Stimulated activated CD4-positive, alpha-beta T cell treated with anti-CD3 and anti-CD28 coated beads, Interleukin-15, amount 100 ng/mL, for 48 hours (primary cell): ENCODE measurements at places on chromosomes 11 and 22.

- DNase-seq = no peak
These were observed 72.7 kb downstream of the BRD1 start for GRCh38 chr22:49754696-49755630.

DNA sequence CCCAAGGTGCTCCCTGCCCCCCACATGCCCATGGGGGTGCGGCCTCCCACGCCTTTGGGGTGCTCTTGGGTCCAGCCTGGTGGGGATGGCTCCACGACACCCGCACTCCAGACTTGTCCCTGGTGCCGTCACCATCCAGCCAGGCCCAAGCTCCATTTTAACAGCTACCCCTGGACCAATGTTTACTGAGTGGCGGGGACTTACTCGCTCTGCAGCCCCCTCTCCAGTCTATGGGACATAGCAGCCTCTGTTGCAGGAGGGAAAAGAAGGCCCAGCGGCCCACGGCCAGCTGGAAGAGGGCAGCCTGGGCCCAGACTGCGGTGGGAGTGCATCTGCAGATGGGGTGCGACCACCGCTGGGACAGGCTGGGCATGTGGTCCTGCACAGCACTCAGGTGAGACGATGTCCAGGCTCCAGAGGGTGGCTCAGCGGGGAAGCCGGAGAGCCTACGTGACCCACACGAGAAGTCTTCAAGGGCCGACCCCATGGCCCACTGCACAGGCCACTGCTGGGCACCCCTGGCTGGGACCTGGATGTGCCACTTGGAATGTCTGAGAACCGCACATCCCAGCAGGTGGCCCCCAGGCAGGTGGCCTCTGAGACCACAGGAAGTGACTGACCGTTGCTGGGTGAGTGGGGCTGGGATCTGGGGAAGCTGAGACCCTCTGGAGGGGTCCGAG lies 18.1 kb downstream of the IL17REL start:
- no peak for DNase-seq

DNA sequence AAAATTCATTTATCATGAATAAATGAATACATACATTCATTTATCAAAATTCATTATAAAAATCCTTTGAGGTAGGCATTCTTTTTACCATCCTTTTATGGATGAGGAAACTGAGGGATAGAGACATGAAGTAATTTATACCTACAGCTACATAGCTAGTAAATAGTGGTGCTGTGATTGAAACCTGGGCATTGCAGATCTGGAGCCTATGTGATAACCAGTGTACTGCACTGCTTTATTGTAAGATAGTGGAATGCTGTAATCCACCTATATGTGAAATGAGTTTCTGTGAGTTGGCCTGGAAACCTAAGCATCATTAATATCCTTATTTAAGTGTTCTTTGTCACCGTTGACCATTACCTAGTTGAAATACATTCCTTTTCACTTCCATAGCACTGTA lies 4.5 kb downstream of the QSER1 start:
- DNase-seq = no peak

- no peak for DNase-seq
These were observed 21.0 kb downstream of the RPL3 start for GRCh38 chr22:39298241-39298987.

DNA sequence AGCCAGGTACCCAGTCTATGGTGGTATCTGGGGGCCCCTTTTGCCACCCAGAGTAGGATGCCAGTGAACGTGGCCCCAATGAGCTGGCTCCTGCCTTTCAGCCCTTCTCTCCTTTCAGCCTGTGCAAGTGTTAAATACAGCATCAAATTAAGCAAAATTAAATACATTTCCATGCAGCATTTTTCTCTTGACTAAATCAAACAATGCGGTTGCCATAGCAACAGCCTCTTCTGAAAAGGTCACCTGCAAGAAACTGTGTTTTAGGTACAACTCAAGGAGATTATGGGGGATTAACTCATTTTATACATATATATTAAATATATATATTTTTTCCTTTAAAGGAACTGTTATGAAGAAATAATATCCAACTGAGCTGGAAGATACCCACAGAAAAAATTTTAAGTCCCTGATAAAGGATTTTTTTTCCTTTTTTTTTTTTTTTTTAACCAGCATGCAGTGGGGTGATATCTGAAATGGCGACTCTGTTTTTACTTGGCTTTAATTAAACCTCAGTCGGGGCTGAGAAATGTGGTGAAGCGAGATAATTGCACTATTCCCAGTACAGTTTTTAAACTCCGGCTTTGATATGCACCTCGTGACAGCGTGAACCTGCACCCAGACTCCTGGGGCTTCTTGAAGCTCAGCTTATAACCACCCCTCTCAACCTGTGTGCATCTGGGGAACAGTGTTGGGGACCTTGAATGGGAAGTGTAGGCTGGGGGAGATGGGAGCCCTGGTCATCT lies 115.3 kb downstream of the PKNOX2 start:
- no peak for DNase-seq

DNA sequence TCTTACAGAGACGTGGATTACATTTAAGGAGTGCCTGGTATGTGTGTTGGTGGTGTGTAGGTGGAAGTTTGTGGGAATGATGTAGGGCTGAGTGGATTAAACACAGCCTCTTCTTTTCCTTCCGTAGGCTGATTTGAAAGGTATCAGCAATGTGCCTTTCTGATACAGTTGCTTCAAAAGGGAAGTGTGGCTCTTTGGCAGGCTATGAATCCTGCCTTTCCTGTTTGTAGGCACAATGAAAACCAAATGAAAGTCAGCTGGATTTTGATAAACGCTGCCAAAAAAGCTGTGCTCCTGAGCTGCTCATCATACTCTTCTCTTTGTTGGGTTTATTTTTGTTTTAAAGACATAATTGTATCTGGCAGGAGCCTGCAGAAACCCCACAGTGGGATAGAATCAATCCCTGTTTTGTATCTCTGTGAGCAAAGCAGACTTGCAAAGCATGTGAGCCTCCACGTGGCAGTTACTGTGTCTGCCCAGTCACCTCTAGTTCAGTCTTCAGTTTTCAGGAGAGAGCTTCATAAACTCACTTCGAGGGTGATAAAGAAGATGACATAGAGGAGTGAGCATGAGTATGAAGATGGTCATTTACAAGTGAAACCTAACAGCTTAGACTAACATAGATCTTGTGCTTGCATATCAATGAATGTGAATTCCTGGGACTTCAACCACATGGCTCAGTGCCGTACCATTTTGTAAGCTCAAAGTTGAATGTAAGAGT lies 655.7 kb upstream of the KIRREL3 start:
- no peak for DNase-seq

DNA sequence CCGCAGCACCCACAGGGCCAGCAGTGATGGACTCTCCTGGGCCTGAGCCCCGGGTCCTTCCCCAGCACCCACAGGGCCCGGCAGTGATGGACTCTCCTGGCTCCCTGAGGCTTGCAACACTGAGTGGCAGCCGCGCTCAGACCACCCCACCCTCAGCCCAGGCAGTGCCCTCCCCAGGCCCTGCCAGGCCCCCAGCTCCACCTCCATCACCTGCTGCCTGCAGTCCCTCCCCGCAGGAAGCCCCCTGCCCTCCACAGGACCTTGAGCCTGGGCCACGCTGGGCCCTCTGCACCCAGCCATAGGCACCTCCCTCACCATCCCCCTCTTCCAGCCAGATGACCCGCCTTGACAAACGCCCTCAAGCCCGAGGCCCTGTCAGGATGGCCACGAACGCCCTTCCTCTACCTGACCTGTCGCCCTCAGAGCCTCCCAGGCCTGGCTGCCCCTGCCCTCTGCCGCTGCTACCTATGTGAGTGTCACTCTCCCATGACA lies 11.4 kb downstream of the ALG12 start:
- no peak for DNase-seq

DNA sequence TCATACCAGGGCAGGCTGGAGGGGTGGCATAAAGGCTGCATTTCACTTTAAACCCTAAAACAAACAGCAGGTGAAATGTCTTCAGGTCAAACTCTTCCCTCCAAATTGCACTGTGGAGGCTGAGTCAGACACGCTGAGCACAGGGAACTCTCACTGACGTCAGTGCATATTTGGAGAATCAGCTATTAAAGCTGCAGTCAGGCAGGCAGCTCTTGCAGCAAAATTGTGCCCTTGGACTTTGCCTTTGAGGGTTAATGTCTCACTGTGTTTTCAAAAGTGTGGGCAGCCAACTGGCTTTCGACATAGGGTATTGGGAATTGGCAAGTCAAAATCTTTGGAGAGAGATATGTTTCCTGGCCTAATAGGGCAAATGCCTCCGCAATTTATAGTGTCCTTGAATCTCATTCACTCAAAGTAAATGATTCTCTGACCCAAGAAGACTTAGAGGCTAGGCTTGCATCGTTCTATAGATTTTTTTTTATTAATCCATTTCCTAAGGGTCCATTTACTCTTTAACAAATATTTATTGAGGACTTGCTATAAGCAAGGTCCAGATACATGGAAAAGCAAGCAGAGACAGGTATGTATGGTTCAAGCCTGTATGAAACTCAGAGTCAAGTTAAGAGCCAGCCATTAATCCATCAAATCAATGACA lies 27.7 kb upstream of the SMCO4 start:
- no peak for DNase-seq

GRCh38 chr11:77806415-77806814 lies 14.1 kb downstream of the RSF1 start:
- no peak for DNase-seq

DNA sequence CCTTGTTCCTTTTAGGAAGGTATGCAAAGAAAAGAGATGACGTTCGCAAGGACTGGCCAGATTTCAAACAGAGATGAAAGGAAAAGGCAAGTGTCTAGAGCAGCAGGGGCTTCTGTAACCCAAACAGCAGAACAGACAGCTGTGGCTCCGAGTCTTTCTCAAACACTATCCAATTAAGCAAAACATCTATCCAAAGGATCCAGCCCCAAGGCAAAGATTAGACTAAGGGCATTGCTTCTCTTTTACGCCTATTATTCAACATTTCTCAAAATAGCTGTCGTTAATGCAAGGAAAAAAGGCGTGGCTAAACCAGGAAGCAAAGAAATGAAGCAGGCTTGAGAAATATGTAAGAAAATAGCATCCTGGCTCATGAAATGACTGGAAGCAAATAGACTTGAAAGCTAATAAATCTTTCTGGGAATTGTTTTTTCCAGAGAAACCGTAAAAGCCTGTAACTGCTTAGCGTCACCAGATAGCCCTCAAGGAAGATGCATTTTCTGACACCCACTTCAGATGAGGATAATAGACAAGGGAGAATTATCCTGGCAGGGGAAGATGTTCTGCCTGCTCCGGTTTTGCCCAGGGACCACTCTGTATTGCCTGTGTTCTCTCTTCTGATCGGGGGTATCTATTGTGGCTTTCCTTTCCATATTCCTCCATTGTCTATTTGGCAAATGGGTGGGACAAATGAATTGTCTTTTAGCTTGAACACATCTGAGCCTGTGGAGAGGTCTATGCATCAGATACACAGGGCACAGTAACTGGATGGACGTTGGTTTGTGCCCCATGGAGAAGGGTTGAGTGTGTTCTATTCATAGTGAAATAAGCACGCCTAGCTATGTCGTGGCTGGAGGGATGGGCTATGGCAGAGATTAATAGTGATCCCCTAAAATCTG lies 20.2 kb downstream of the C11orf96 start:
- DNase-seq = no peak

DNA sequence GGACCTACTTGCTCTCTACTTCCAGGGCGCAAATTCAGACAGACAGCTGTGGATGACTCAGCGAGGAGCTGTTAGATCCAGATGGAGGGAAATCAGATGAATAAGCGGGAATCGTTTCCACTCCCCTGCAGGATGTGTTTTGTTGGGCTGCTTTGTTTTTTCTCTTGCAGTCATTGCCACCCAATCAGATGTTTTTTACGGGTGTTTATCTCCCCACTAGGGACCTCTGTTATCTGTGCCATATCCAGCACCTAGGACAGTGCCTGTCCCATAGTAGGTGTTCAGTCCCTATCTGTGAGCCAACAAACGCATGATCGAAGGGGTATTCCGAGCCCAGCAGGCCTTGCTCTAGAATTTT lies 51.1 kb upstream of the PARVG start:
- no peak for DNase-seq

- DNase-seq = no peak
These were observed 50.7 kb downstream of the MICAL2 start for GRCh38 chr11:12161137-12161536.

DNA sequence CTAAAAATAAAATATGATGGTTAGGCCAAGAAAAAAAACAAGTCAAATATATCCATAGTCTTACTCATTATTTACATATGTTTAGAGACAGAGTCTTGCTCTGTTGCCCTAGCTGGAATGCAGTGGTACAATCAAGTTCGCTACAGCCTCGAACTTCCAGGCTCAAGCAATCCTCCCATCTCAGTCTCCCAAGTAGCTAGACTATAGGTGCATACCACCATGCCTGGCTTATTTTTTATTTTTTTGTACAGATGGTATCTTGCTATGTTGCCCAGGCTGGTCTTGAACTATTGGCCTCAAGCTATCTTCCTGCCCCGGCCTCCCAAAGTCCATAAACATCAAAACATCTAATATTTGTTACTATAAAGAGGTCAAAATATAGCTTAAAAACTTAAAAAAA lies 36.1 kb downstream of the C2CD3 start:
- DNase-seq = no peak

DNA sequence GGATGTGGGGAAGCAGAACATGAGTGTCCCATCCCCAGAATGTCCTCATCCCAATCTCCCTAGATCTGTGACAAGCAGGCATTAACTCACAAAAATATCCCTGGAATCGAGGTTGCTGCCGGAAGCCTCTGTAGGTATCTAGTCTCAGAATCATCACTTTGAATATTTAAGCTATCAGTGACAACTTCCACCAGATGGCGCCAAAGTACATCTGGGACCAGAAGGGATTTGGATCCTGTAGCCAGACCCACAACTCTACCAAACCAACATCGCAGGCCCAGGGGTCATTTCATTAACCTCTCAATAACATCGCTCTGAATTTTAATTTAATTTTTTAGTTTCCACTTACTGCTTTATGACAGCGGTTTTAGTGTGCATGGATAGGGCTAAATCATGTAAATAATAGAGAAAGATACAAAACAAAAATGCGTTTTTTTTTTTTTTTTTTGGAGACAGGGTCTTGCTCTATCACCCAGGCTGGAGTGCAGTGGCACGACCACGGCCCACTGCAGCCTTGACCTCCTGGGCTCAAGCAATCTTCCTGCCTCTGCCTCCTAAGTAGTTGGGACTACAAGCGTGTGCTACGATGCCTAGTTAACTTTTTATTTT lies 1.1 kb upstream of the EXT2 start:
- peak; percentile 55 for DNase-seq

GRCh38 chr11:66919923-66920322 lies 38.3 kb downstream of the PC start:
- DNase-seq = no peak

DNA sequence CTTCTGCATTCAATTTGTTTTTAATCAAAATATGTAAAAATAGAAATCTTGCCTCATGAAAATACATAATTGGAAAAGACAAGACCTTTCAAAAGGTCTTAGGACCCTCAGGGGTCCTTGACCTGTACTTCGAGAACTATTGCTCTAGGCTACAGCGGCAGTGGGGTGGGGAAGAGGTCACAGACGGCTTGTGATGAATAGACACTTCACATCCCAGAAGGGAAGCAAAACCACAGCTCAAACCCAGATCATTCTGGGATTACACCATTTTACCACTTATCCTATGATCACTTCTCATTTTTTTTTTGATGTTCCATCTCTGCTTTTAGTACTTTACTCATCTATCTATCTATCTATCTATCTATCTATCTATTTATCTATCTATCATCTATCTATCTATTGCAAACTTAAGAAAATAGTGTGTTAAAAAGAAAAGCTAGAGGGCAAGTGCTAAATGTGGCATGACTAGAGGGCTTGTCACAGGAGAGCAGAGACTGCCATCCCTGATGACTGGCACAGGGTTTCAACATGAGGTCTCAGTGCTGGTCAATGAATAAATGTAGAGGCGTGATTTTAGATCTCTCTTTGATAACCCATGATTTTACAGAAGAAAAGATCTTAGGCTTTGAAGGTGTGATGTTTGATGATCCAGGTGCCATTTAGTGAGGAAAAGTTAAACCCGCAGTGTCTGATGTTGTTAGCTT lies 37.1 kb downstream of the RNF141 start:
- DNase-seq = no peak
